Activated T-cell treated with anti-CD3 and anti-CD28 coated beads, Interleukin-2, amount 50 U/mL, for 72 hours (primary cell): ENCODE measurements at places on chromosomes 13 and 19. TPM values are rescaled to one million over a fixed set of nuclear protein-coding genes. Genes with fewer than 3 reads are reported as not detected.

DNA sequence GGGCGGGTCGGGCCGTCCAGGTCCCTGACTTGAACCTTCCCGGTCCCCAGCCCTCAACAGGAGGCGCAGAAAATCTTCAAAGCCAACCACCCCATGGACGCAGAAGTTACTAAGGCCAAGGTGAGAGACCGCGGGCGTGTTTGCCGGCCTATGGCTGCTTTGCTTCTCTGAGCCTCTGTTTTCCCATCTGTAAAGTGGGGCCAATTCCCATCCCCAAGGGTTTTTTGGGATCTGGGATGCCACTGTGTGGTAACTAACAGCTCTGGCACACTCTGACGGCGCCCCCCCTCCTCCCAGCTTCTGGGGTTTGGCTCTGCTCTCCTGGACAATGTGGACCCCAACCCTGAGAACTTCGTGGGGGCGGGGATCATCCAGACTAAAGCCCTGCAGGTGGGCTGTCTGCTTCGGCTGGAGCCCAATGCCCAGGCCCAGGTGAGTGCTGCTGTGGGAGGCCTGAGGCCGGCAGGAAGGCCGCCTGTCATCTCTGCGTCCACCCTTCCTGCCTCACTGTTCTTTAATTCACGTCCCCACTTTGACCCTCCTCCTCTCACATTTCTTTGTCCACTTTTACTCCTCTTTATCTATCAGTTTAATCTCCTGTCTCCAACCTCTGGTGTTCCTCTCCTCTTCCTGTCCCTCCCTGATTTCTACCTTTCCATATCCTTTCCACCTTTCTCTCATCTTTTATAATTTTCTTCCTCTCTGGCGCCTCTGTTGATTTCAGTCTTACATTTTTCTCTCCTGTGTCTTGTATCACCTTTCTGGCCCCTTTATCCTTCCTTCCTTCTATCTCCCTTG, 7.1 kb downstream of the FUZ start:
- peaks cover 3% of the 10 kb centered on the region for H3K36me3 ChIP-seq
- H3K4me1 ChIP-seq = peaks cover 26% of the 10 kb centered on the region
- H3K27me3 ChIP-seq = no peaks in the 10 kb centered on the region
- DNase-seq = no peak
- no peak overlapping the region for H3K4me3 ChIP-seq

- peaks cover 18% of the 10 kb centered on the region for H3K4me1 ChIP-seq
- peak overlapping the region; percentile 86 for H3K4me3 ChIP-seq
Measured at GRCh38 chr19:55353803-55354697, 469 bp downstream of the COX6B2 start.

DNA sequence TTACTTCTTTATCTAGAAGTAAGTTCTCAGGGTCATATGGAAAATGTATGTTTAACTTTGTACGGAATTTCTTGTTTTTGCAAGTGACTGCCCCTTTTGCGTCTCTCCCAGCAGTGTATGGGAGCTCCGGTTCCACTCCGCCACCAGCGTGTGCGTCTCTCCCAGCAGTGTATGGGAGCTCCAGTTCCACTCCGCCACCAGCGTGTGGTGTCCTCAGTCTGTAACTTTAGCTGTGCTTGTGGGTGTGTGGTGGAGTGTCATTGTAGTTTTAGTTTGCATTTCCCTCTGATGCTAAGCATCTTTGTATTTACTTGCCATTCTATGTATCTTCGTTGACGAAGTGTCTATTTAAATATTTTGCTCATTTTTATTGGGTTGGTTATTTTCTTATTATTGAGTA, 2.4 kb downstream of the CUL4A start:
- peak overlapping the region; percentile 55 for H3K27ac ChIP-seq
- peak overlapping the region; percentile 83 for H3K4me3 ChIP-seq
- DNase-seq = no peak
- no peaks in the 10 kb centered on the region for H3K27me3 ChIP-seq
- H3K36me3 ChIP-seq = peaks cover 15% of the 10 kb centered on the region

DNA sequence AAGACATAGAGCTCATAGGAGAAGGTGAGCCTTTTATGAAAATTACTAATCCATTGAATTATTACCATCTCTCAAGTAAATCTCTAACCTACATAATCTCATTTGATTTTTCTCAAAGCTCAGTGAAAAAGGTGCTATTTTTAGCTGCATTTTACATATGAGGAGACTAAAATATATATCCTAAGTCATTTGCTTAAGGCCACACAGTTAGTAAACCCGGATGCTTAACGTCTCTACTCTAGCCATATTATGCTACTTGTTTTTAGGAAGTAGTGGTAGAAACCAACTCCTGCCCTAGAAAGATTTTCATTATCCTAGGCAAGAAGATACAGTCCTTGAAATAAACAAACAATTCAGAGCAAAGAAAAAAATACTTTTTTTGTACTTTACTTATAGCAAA, 108.9 kb downstream of the RBM26 start:
- no peak overlapping the region for H3K27ac ChIP-seq
- no peak for DNase-seq
- H3K4me3 ChIP-seq = no peak overlapping the region

DNA sequence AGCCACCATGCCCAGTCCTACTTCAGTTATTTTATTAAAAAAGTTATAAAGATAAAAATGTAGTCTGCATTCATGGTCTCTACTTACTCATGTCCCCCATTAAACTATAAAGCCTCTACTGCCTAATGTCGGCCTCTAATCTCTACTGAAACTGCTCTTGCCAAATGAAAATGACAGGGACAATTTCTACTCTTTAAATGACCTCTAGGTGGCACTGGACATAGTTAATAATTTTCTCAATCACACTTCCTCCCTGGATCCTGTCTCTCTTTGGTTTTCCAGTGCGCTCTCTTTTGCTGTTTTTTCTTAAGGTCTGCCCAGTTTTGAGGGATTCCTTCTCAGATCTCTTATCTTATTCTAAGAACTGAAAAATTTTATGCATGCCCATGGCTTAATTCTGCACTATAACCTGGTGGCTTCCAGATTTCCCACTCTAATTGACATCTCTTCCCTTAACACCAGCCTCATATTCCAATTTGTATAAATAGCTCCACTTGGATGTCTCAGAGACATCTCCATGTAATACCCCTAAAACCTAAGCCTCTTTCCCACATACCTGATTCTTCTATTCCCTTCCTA, 54.3 kb downstream of the MTMR6 start:
- DNase-seq = no peak
- H3K36me3 ChIP-seq = peaks cover 2% of the 10 kb centered on the region
- no peak overlapping the region for H3K4me3 ChIP-seq
- peaks cover 10% of the 10 kb centered on the region for H3K27me3 ChIP-seq
- H3K4me1 ChIP-seq = no peaks in the 10 kb centered on the region

GRCh38 chr13:67226696-67227095, 3.4 kb downstream of the PCDH9 start:
- H3K36me3 ChIP-seq = no peaks in the 10 kb centered on the region
- DNase-seq = no peak

DNA sequence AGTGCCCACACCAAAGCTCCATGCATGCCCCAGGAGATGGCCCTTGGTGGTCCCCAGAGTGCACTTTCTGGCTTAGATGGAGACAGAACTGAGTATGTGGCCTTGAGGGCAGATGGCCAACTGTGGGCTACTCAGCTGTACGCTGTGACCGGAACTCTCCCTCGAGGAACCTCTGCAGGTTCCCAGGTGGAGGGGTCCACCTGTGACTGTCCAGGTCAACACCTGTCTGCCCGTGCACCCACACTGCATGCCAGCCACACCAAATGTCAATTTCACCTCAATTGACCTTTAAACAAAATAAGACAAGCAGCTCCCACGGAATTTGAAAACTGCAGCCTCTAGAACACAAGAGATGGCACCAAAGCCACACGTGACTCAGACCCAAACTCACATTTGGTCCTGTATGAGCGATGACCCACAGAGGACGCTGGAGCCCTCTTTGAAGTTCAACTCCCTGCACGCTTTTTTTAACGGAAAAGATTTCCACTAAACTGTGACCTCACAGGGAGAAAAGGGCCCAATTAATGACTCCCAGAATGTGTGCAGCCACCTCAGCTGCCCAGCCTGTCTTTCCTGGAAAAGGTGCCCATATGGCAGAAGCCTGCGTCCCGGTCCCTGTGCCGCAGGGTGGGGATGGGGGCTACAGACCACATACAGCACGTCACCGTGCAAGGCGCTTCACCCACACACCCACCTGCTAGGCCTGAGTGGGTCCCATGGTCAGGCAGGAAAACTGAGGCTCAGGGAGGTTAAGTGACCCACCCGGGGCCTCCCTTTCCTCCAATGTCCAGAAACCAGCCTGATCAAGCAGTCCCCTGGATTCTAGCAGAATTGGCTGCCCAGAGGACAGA, 47.7 kb downstream of the KLF2 start:
- DNase-seq = peak; percentile 61
- no peak overlapping the region for H3K4me3 ChIP-seq
- H3K27me3 ChIP-seq = peaks cover 32% of the 10 kb centered on the region
- H3K27ac ChIP-seq = no peak overlapping the region
- peaks cover 6% of the 10 kb centered on the region for H3K36me3 ChIP-seq

- H3K4me1 ChIP-seq = no peaks in the 10 kb centered on the region
- no peaks in the 10 kb centered on the region for H3K36me3 ChIP-seq
- H3K27ac ChIP-seq = no peak overlapping the region
- peaks cover 27% of the 10 kb centered on the region for H3K27me3 ChIP-seq
Measured at GRCh38 chr13:95604556-95604915, 40.0 kb downstream of the DZIP1 start.

DNA sequence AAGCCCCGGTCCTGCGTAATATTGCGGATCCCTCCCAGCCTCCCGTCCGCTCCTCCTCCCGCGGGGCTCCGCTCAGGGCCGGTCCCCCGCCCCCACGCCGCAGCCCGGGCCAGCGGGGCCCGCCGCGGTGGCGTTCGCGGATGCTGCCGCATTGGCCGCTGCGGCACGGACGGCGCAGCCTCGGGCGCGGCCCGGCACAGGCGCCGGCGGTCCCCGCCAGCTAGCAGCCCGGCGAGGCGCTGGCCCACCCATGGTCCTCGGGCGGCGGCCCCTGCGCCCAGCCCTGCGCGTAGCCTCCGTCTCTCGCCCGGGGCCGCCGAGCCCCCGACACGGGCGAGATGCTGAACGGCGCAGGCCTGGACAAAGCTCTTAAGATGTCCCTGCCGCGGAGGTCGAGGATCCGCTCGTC, at the start of gene ATP8A2:
ATP8A2 (plus strand) TSS at position 100 of the 409 bp plus-strand sequence; CDS start at position 339, 239 bp downstream.
- no peaks in the 10 kb centered on the region for H3K36me3 ChIP-seq
- DNase-seq = no peak
- H3K27ac ChIP-seq = no peak within 1 kb of the TSS
- peaks cover 4% of the 10 kb centered on the region for H3K4me1 ChIP-seq
- H3K4me3 ChIP-seq = peak within 1 kb of the TSS; percentile 56

- H3K27me3 ChIP-seq = peaks cover 31% of the 10 kb centered on the region
- peaks cover 39% of the 10 kb centered on the region for H3K4me1 ChIP-seq
- peak overlapping the region; percentile 52 for H3K4me3 ChIP-seq
- DNase-seq = peak; percentile 14
- peaks cover 40% of the 10 kb centered on the region for H3K36me3 ChIP-seq
Measured at GRCh38 chr13:110938662-110939421, 24.0 kb upstream of the ANKRD10 start.

- H3K4me3 ChIP-seq = no peak overlapping the region
- no peaks in the 10 kb centered on the region for H3K36me3 ChIP-seq
- H3K27me3 ChIP-seq = peaks cover 18% of the 10 kb centered on the region
- no peak for DNase-seq
- peaks cover under 1% of the 10 kb centered on the region for H3K4me1 ChIP-seq
- H3K27ac ChIP-seq = no peak overlapping the region
Measured at GRCh38 chr19:13005861-13006370, 10.6 kb downstream of the NFIX start.

- DNase-seq = no peak
- H3K36me3 ChIP-seq = peaks cover 4% of the 10 kb centered on the region
- H3K4me1 ChIP-seq = no peaks in the 10 kb centered on the region
Measured at GRCh38 chr13:100666124-100666523, 8.5 kb downstream of the TMTC4 start.

- peak; percentile 69 for DNase-seq
- H3K4me1 ChIP-seq = peaks cover 23% of the 10 kb centered on the region
- H3K36me3 ChIP-seq = peaks cover 25% of the 10 kb centered on the region
- H3K27ac ChIP-seq = peak overlapping the region; percentile 96
Measured at GRCh38 chr19:45613926-45614725, 12.1 kb upstream of the GPR4 start.

DNA sequence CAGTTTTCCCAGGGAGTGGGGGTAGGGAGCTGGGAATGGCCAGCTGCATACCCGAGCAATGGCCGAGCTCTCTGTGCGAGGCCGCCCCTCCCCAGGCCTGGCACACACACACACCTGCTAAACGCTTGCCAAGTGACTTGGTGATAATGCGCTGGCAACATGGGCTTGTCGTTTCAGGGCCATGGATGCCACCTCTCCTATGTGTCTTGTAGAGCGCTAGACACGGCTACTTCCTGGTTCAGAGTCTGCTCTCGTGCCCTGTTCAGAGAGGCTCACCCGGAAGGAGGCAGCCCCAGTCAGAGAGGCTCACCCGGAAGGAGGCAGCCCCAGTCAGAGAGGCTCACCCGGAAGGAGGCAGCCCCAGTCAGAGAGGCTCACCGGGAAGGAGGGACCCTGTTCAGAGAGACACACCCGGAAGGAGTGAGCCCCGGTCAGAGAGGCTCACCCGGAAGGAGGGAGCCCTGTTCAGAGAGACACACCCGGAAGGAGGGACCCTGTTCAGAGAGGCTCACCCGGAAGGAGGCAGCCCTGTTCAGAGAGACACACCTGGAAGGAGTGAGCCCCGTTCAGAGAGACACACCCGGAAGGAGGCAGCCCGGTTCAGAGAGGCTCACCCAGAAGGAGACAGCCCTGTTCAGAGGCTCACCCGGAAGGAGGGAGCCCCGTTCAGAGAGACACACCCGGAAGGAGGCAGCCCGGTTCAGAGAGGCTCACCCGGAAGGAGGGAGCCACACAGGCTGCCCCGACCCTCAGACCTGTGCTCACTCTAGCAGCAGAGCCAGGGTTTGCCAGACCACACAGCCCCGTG, 4.2 kb downstream of the ADPRHL1 start:
- peaks cover 7% of the 10 kb centered on the region for H3K4me1 ChIP-seq
- DNase-seq = peak; percentile 6
- no peaks in the 10 kb centered on the region for H3K36me3 ChIP-seq
- H3K27me3 ChIP-seq = no peaks in the 10 kb centered on the region

- H3K4me1 ChIP-seq = peaks cover 4% of the 10 kb centered on the region
- no peak for DNase-seq
- H3K27me3 ChIP-seq = no peaks in the 10 kb centered on the region
- H3K4me3 ChIP-seq = no peak overlapping the region
Measured at GRCh38 chr19:33146209-33146608, 14.3 kb downstream of the WDR88 start.

The FFAR3 gene
- 8.8 TPM for total RNA-seq

The KASH5 gene
- 1.6 TPM for total RNA-seq

The KLF1 gene
- 0.58 TPM for total RNA-seq

The NKG7 gene
- 190 TPM for total RNA-seq
